ENCODE measurements at places on chromosomes 3 and 15.
A peak's percentile ranks its signal among the peaks of the same experiment; 100 is the strongest.

GRCh38 chr3:143217283-143217682, 97.7 kb downstream of the CHST2 start:
- DNase-seq, result no peak

DNA sequence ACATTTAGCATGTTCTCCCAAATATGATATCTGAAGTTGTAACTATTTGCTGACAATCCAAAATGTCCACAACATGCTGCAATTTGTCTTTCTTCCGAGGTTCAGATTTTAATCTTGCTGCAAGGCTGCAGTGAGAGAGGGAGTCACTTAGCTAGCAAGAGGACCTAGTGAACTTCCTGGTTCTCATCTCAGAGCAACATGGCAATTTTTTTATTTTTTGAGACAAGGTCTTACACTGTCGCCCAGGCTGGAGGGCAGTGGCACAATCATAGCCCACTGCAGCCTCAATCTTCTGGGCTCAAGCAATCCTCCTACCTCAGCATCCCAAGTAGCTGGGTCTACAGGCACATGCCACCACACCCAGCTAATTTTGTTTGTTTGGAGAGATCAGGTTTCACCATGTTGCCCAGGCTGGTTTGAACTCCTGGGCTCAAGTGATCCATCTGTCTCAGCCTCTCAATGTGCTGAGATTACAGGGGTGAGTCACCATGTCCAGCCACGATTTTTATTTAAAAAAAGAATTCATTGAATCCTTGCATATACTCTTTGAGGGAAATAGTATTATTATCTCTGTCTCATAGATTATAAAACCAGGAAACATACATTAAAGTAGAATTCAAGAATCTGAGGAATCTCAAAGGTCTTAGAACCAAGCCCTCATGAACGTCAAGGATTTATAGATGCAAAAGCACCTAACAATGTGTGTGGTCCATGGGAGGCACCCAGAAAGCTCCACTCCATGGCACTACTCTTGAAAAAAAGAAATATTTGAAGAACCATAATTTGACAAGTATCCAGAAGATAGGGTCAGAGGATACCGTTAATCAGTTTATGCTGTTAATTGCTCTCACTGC, 9.1 kb downstream of the HDC start:
- peak; percentile 65 for DNase-seq

GRCh38 chr15:51022206-51022605, 72.5 kb downstream of the TNFAIP8L3 start:
- no peak for DNase-seq

- DNase-seq, result peak; percentile 68
These were observed 35.1 kb upstream of the EIF3J start for GRCh38 chr15:44501768-44502366.

GRCh38 chr15:81270188-81270587, 53.8 kb downstream of the STARD5 start:
- no peak for DNase-seq

DNA sequence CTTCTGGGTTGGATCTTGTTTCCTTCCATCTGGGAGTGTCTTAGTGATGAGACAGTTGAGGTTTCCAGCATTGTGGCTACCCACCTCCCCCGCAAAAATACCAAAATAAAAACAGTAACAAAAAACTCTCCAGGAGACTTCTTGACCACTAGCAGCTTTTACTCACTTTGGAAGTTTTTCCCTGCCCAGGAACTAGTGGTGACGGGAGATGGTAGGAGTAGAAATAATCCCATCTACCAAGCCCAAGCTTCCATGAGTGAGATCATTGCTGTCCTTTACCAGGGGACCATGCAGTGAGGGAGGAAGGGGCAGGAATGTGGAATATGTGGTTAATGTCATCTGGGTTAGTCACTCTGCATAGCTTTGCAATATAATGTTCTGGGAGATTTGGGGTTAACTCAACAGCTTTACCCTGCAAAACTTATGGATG, 187.7 kb downstream of the ITPR1 start:
- DNase-seq, result peak; percentile 58

DNA sequence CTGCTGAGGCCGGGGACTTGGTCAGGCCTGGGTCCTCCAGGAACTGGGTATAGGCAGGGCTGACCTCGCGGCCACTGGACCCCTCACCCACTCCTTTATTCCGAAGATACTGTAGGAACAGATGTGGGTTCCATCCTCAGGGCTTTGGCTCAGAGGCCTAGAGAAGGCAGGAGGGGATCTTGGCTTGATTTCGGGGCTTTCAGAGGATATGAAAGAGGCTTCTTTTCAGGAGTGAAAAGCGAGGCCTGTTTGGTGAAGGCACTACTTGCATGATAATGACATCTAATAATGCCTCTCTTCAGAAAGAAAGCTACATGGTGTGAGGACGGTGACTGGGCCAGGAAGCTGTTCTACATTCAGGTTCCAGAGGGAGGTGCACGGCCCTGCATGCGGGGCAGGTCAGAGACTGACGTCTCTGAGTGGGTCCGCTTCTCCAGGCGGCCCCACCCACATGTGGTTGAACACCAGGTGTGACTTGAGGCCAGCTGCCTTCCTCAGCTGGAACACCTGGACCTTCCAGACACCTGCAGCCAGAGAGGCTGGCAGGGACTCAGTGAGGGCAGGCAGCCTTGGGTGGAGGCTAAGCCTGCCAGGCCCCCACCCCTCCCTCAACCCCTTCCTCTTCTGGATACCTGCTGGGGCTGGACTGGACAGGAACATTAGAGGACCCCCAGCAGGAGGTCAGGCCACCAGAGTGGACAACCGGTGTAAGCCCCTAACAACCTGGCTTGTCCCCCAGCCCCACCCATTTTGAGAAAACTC, 31.1 kb upstream of the HHATL start:
- no peak for DNase-seq

DNA sequence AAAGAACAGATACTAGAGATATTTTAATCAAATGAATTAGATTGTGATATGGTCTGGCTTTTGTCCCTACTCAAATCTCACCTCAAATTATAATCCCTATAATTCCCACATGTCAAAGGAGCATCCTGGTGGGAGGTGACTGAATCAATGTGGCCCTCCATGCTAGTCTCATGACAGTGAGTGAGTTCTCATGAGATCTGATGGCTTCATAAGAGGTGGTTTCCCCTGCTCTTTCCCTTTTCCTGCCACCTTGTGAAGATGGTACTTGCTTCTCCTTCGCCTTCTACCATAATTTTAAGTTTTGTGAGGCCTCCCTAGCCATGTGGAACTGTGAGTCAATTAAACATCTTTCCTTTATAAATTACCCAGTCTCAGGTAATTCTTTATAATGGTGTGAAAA, 82.8 kb downstream of the FAIM start:
- no peak for DNase-seq

DNA sequence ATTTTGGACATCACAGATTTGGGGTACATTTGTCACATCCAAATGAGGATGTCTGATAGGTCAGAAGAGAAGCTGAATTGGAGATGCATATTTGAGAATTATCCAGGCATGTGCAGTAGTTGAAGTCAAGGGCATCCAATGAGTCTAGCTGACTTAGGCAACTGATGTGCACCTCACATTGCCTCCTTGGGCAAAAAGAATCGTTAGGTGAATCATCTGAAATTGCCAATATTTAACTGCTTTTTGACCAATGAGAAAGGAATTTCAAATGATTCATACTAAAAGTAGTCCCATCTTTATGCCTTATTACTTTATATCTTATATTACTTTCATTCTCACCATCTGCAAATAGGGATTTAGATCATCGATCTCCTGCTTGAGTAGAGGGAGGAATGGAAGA, 117.7 kb downstream of the CD47 start:
- no peak for DNase-seq

DNA sequence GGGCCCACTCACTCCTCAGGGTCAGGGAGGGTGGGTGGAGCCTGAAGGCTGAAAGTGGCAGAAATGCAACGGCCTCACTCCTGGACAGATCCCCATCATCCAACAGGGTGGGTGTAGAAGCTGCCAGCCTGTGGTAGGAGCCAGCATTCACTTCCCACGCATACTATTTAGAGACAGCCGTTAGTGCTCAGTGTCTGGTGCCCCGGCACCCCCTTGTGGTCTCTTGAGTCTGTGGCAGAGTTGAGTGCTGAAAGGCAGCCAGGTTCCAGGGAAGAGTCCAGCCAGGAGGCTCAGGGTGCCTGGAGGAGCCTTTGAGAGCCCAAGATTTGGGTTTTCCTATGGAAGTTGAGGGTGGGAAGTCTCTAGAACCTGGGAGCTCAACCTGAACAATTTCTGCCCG, 2.1 kb upstream of the GNAT1 start:
- DNase-seq, result peak; percentile 83

GRCh38 chr3:113552851-113553250, 20.5 kb downstream of the SIDT1 start:
- no peak for DNase-seq

- DNase-seq, result no peak
These were observed 65.5 kb downstream of the CCR4 start for GRCh38 chr3:33016846-33017405.

DNA sequence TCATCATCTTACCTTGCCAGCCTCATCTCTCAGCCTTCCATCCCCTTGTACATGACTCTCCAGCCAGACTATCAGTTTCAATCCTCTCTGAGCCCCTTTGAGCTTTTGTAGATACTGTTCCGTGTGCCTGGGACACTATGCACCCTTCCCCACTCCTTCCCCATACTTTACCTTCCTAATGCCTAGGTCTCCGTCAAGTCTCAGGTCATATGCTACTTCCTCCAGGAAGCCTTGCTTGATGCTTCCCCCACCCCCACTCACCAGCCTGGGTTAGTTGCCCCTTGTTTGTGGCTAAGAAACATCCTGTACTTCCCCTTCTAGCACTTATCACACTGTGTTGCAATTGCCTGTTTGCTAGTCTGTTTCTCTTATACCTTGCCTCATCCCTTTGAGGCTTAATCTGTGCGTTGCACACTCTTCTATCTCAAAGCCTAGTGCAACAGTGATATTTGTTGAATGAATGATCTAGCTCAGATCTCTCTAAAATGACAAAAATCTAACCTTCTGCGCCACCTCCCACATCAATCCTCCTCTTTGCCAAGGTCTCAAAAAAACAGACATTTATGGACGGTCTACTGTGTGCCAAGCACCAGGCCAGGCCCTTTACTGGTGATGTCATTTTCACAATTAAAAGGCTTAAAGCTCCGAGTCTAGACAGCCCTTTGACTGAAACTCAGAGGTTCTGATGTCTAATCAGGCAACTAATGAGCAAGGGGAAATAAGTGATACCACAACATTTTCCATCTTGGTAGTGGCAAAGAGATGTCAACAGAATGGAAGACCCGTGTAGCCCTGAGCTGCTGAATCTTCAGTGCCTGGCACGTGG, 6.5 kb upstream of the USP3 start:
- peak; percentile 76 for DNase-seq

GRCh38 chr3:124091716-124092115, 99.8 kb upstream of the ROPN1 start:
- DNase-seq, result no peak

GRCh38 chr15:98950248-98950647, 57.3 kb downstream of the PGPEP1L start:
- DNase-seq, result no peak

GRCh38 chr3:70800951-70801350, 488.5 kb upstream of the MDFIC2 start:
- DNase-seq, result no peak

Measured in mesenchymal stem cell (in vitro differentiated cells and primary cell).